NCI-H1105 (cell line): ENCODE measurements at places on chromosomes 5 and 9.

DNA sequence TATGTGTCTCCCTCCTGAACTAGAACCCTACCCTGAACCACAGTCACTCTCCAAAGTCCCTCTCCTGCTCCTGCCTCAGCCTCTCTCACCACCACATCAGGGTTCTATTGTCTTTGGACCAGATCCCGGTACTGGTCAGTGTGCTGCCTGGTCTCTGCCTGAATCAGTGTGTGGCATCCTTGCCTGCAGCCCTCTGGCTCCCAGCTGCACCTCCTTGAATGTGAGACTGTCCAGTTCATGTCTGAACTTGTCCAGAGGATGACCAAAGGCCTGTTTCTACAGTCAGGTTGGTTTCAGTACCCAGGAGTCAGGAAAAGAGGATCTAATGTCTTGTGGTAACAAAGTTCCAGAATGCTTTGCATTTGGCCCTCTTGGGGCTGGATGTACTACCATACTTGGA lies 76.8 kb upstream of the RANBP3L start:
- no peak for DNase-seq

DNA sequence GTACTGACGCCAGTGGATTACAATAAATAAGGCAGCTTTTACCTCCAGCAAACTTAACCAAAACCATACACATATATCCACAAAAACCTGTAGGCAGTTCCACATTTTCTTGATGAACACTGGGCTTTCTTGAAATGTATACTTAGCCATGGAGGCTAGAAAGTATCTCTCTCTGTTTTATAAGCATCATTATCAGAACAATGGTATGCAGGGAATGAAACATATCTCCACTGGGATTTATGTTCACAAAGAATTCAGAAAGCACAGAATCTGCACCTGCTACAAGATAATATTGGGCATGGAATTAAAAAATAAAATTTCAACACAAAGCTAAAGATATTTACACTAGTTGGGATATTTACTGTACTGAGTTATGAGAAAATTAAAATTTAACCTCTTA lies 126.1 kb upstream of the RASA1 start:
- DNase-seq: no peak

GRCh38 chr5:176647843-176648473 lies 674 bp downstream of the TSPAN17 start:
- DNase-seq: no peak

GRCh38 chr9:100428871-100429654 lies 2.1 kb downstream of the MSANTD3 start:
- DNase-seq: no peak

GRCh38 chr5:133927300-133928180 lies 40.9 kb downstream of the C5orf15 start:
- no peak for DNase-seq

GRCh38 chr5:125323613-125324012 lies 577.2 kb upstream of the ZNF608 start:
- DNase-seq: no peak

DNA sequence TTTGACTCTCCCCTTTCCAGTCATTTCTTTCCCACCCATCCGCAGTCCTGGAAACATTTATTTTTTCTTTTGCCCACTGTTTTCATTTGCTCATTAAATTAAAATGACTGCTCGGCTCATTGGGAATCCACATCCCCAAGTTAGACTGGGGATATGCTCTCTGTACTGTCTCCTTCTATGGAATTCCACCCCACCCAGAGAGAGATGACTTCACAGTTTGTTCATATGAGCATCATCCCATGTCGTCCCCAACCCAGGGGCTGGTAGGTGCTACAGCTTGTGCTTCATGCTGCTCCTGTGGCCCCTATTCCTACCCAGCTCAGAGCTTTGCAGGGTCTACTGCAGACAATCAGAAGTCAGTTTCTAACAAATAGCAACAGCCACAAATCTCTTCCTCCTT lies 16.5 kb upstream of the RARS1 start:
- no peak for DNase-seq

- DNase-seq: no peak
Measured at GRCh38 chr5:89313044-89313443, 430.1 kb upstream of the MEF2C start.

DNA sequence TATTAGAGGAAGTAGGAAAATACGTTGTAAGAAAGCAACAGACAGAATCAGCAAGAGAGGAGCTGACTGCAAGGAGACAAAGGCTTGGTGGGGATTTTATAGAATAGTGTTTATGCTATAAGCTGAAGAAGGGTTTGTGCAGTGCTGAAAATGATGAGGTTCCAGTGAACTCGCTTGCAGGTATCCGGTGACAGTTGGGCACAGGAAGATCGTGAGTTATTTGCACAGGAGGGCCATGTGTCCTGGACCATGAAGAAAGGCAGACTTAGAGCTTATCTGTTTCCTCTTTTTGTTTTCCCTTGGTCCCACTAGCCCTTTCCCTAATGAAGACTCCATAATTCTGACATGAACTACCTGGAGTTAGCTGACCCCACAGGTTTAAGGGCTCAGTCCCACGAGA lies 61.4 kb downstream of the NXNL2 start:
- DNase-seq: no peak

DNA sequence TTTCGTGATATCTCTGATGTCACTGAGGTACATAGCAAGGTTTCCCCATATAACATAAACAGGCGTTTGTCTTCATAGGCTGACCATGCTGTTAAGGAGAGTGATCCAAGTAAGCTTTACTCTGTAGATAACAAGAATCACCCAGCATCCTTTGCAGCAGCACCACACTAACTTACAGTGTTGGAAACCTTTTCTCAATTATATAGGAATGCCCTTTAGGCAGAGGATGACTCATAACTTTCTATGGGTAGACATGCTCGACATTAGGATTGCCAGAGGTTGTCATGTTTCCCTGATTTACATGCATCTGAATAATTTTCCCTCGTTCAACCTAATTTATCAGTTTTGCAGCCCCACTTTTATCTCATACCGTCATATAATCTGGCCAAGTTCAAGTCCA lies 870.0 kb upstream of the CDH9 start:
- no peak for DNase-seq

GRCh38 chr5:129392681-129393080 lies 67.4 kb upstream of the ADAMTS19 start:
- DNase-seq: no peak
